ENCODE measurements at places on chromosomes 3 and 15.

- DNase-seq, result no peak
These were observed 12.2 kb downstream of the ZNF774 start for GRCh38 chr15:90364251-90364650.

GRCh38 chr3:21345382-21345976, 405.5 kb downstream of the ZNF385D start:
- DNase-seq, result no peak

DNA sequence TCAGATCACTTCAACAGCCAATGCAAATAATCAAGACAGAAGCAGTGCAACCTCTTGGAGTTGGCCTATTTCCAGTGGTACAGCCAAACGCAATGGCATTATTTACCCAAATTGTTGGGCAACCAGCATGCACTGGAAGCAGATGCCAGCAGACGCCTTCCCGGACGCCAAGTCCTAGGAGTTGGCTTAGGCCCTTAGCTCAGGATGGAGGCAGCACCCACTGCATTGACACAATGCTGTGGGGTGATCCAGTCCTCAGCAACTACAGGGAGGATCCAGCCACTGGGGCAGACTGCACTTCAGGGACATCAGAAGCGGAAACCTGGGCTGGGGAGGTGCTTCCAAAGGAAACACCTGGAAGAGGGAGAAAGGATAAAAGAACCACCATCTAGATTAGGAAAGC, 290.4 kb downstream of the FAM43A start:
- no peak for DNase-seq

- no peak for DNase-seq
These were observed 9.7 kb upstream of the THUMPD3 start for GRCh38 chr3:9352917-9353752.

- DNase-seq, result no peak
These were observed 6.3 kb upstream of the GTPBP8 start for GRCh38 chr3:112984485-112984884.

DNA sequence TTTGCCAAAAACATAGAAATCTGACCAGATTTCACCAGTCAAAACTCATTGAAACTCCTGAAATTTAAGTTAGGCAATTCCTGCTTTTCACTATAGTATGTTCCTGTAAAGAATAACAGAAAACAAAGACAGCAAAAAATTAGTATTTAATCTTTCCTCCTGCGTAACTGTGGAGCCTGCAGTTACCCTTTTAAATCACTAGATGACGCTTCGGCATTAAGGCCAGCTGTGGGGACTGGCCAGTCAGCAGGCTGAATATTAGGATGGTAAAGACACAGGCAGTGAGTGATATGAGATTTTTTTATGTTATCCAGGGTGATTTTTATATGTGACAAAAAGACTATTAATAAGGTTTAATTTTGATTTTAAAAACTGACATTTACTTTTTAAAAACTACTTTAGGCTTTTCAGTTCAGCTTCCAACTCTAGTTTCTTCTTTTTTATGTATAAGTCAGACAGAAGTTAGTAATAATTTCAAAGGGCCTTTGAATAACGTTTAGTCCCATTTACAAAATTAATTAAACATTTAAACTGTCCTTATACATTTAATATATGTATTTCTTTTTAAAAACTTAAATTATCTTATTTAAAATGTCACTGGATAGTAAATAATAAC, 165.1 kb downstream of the PPM1L start:
- no peak for DNase-seq

DNA sequence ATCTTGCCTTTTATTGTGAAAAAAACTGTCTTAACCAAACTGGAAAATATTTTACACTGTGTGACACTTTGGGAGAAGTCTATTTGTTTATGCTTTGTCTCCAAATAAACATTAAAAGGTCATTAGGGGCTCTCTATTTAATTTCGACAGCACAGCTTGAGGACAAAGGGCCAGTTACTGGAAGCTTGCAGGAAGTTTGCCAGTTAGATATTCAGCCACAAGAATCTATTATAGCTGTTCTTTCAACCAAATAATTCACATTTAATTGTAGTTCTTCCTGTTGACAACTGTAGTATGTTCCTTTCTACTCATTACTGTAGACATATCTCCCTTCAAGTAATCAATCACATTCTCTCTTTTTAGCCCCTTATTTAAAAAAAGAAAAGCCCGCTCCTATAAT, 6.1 kb downstream of the CP start:
- no peak for DNase-seq

GRCh38 chr3:24254649-24255048, 240.0 kb downstream of the THRB start:
- DNase-seq, result no peak

DNA sequence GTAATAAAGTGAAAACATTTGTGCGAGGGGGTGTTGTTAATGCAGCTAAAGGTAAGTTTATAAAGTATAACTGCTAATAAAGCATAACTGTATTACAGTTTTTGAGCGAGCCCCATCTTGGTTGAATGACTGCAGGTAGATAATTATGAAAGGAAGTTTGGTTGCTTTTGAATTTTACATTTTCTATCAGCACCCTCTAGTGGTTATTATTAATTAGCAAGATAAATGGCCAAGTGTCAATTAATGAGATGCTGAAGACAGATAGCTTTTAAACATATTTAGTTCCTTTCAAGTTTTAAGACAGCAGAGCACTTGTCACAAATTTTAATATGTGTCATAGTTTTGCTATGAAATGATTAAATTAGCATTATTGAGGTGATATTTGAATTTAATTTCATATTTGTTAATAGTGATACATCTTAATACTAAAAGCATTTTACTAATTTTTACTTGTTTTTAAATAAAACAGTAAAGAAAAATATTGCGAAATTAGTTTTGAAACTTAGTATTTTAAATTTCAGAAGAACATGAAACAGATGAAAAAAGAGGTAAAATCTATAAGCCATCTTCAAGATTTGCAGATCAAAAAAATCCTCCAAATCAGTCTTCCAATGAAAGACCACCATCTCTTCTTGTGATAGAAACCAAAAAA, 15.1 kb downstream of the U2SURP start:
- DNase-seq, result no peak
